ENCODE measurements at places on chromosomes 6 and 20. TPM values are rescaled to one million over a fixed set of nuclear protein-coding genes. Genes with fewer than 3 reads are reported as not detected.

The BNIP5 gene
- not detected for total RNA-seq

The PIM1 gene
- total RNA-seq = 55.3 TPM

The CPNE5 gene
- 2.3 TPM for total RNA-seq

The REV3L gene
- 37.5 TPM for total RNA-seq

The TRIM31 gene
- 0.35 TPM for total RNA-seq

The CLIC5 gene
- 131 TPM for total RNA-seq

The HLA-DQB1 gene
- total RNA-seq = 94.9 TPM

The RUNX2 gene
- 4.6 TPM for total RNA-seq

The FAM210B gene
- total RNA-seq = 39.5 TPM

The PDCD2 gene
- 41.3 TPM for total RNA-seq

The SYCP2L gene
- 0.58 TPM for total RNA-seq

The TRIM10 gene
- total RNA-seq = not detected

The CYP39A1 gene
- 7.8 TPM for total RNA-seq

The FNDC11 gene
- 0.32 TPM for total RNA-seq

The TMEM74B gene
- total RNA-seq = 6.1 TPM

The CEP250 gene
- 21.7 TPM for total RNA-seq

The ADISSP gene
- 23.3 TPM for total RNA-seq

The PRSS35 gene
- 1.3 TPM for total RNA-seq

The HEY2 gene
- 2.2 TPM for total RNA-seq

The SIRPD gene
- 0.78 TPM for total RNA-seq

The SYNDIG1 gene
- total RNA-seq = not detected

The RIOK1 gene
- total RNA-seq = 18.4 TPM

The UBE2C gene
- 1.4 TPM for total RNA-seq

The DEFB115 gene
- total RNA-seq = not detected

The CAPN11 gene
- total RNA-seq = 1.6 TPM

The TPX2 gene
- total RNA-seq = 1.6 TPM

The MYT1 gene
- 0.12 TPM for total RNA-seq

The RIPOR3 gene
- 6.8 TPM for total RNA-seq

Data from upper lobe of right lung (tissue), 1 donor.